Right ventricle myocardium inferior (tissue), 1 donor: ENCODE measurements at places on chromosomes 1 and 21.

DNA sequence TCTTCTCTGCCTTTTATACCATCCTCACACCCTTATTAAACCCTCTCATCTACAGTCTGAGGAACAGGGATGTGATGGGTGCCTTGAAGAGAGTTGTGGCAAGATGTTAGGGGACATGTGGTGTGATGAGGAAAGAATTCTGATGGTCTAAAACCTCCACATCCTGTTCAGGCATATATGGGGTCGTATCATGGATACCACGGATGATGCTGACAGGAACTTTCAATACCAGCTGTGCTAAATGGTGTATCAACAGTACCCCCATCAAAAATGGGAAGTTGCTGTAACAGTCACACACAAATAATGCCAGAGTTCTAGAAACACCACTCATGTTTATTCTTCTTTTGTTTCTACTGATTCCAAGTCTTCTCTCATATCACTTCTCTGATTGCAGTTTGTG, 12.9 kb downstream of the OR2T6 start:
- no peak for DNase-seq

GRCh38 chr1:207938016-207938415, 27.1 kb upstream of the CD34 start:
- no peak for DNase-seq

DNA sequence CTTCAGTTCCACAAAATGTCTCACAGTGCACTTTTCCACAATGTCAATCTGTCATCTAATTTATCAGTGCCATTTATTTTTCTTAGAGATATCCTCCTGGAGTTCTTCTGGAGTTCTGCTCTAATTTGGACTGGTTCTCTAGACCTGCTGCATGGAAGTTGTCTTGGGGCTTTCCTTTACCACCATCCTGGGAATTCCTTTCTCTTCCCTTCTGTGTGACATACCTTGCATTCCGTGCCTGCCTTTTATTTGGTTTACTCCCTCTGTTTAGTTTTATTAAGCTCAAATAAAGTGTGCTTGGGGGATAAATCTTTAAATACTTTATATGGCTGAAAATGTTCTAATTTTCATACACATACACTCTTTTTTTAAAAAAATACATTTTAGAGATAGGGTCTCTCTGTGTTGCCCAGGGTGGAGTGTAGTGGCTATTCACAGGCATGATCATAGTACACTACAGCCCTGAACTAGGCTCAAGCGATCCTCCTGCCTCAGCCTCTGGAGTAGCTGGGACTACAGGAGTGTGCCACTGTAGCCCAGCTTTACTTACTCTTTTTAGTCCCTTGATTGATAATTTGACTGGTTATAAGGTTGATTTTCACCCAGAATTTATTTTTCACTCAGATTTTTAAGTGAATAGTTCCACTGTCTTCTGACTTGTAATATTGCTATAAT, 14.4 kb downstream of the MTF2 start:
- no peak for DNase-seq

DNA sequence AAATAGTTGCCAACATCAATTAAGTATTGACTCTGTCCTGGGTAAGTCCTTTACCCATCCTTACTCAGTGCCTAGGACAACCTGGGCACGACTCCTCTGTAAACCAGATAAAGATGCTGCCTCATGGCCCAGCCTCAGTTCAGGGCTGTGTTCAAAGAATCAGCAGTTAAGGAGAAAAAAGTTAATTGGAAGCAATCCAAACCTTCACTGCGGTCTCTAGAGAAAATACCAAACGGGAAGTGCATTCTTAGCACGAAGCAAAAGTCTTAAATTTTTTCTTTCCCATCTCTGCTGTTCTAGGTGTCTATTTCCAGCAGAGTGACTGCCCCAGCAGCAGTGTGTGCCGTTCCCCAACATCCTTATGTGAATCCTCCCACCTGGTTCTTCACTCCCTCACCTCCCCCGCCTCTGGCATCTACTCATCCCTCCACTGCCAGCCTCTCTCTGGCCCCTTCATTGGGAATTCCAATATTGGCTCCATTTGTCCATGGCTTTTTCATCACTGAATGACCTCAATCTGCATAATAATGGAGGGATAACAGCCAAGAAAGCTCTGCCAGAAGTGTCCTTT, 23.2 kb downstream of the KANK4 start:
- no peak for DNase-seq

GRCh38 chr1:87594736-87595383, 266.2 kb downstream of the LMO4 start:
- no peak for DNase-seq

DNA sequence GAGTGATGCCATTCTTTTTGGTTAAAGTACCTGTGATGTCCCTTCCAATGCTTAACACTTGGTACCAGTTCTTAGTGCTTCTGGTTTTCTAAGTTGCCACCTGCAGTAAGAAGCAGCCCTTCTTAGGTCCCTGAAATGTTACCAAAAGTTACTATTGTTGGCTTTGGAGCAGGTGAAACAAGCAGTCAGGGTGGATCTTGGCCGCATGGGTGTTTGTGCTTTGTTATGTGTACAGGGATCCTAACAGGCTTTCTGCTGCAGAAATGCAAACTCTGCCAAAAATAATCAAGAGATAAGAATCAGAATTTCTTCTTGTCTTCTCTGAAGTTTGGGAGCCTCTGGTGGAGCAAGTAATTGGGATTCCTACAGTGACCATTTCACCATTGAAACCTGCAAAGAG, 84.4 kb downstream of the UBE4B start:
- DNase-seq: no peak

DNA sequence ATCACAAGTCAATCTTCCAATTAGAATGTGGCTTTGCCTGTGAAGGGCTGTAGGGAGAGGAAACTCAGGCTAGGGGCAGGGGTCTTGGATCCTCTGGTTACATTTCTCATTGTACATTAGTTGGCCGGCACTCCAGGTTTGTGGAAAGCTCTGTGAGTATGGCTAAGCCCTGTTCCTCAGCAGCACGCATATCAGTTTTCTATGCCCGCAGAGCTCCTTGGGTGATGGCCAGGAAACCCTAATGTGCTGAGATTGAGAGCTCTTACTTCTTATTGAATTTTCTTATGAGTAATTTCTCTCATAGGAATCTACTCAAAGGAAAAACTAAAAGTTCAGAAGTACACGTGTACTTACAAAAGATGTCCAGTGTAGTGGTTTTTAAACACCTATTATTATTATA, 30.7 kb upstream of the STMN1 start:
- DNase-seq: no peak

DNA sequence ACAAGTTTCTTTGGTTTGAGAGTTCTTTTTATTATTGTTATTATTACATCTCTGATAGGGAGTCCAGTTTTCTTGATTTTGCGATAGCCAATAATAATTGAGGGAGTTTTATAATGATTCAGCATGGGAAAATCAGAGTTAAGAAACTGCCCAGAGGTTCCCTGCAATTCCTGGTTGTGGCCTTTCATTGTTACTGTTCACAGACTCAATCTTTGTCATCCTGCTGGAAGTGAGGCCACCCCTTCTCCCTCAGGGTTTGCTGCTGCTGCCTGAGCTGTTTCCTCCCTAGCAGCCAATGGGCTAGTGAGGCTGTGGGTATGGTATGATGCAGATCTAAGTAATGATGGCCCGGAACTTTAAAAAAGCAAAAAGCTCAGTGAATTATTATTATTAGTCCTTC, 50.2 kb upstream of the TACSTD2 start:
- no peak for DNase-seq

GRCh38 chr1:201356701-201357100, 20.8 kb downstream of the TNNT2 start:
- no peak for DNase-seq

GRCh38 chr1:41726899-41727748, 191.6 kb downstream of the HIVEP3 start:
- DNase-seq: peak; percentile 90

DNA sequence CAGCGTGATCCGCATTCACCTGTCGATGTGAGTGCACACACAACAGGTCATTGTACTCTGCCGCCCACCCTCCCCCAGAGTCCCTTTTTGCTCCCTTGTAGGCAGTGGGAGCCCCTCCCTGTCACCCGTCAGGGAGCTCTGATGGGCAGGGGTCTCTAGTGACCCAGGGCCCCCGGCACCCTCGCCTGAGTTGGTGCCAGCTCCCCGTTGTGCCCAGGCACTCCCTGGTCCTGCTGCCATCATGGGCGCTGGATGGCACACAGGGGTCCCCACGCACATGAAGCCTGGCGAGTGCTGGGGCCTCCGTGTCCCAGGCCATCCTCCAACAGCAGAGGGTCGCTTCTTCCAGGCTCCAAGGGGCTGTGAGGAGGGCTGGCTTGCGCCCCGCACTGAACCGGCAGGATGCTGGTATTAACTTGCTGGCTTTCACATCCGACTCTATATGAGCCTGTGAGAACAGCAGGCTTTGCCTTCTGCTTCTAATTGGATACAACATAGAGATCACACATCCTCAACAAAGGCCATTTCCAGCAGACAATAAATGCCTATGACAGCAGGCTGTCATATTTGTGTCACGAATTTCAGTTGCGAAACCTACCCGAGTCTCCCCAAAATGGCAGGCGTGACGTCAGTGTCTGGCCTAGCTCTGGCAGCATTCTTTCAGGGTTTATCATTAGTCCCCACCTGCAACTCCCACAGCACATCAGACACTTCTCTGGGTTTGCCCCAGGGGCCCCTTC, 35.4 kb downstream of the KIAA1614 start:
- DNase-seq: no peak

DNA sequence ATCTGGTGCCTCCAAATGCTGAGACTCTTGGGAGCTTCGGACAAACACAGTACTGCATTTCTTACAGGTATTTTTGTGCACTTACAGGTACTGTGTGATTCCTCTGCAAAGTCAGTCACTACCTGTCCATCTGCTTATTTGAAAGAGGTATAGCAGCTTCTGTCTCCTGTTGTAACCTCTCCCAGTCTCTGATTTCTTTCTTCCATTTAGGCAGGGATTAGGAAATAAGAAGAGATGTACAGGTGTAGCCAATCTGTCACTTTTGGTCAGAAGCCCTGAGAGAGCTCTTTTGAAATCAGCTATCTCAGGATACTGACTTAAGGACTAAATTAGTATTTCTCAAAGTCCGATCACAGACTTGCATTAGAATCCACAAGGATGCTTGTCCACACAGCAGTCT, 54.0 kb downstream of the AKT3 start:
- DNase-seq: no peak

- peak; percentile 86 for DNase-seq
These were observed 37.9 kb upstream of the EDEM3 start for GRCh38 chr1:184792450-184792969.

DNA sequence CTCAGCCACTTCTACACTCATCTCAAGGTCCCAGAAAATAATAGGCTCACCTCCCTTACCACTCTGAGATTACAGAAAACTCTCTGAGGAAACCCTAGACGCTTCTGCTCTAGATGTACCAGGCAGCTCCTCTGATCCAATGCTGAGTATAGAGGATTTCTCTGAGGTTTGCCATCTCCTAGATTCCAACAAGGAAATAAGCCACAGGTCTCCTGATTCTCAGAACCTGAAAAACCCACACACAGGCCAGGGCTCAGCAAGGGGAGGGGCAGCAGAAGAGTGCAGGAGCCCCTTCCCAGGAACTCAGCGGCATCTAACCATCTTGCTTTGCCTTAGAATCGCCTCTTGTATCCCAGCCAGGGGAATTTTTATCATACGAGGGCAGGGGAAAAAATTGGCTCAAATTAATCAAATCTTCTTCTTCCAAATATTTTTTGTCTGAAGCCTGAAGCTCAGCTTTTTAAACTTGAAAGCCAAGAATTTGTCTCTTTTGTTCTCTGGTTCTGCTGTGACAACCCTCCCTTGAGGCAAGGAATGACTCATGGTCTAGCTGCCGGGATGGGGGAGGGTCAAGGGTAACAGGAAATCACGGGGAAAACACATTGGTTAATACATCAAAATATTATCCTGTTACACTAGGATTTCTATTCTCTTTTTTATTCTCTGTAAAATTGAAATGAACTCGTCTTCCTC, 30.8 kb downstream of the GORAB start:
- peak; percentile 68 for DNase-seq

DNA sequence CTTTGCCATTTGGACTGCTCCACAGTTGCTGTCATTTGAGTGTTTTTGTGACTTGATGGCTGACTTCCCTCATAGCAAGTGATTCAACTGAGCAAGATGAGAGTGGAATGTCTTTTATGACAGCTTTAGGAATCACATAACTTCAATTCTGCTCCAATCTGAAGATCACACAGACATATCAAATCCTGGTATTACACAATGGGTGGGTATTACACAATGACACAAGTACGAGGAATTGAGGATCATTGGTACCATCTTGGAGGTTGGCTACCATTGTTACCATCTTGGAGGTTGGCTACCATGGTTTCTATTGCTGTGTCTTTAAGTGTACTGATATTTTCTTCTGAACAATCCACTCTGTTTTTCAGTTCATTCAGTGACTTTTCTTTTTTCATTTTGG, 8.5 kb upstream of the TSHB start:
- no peak for DNase-seq

DNA sequence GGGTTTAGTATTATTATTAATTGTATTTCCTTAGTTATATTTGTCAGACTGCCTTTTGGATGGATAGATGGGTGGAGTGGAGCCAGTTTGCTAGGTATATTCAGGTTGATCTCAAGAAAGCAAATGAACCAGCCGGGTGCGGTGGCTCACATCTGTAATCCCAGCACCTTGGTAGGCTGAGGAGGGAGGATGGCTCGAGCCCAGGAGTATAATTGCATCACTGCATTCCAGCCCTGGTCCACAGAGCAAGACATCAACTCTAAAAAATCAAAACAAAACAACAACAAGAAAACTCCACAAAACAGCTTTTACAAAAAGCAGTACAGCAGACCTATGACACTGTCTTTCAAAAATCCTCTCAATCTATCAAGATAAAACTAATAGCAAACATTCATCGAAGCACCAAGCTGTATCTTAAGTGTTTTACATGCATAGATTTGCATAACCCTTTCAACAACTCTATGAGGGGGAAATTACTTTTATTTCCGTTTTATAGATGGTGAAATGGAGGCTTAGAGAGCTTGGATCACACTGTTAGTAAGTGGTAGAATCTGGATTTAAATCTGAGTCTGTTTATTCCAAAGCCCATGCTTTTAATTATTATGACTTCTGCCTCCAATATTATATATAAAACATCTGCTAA, 25.5 kb downstream of the KMO start:
- no peak for DNase-seq

- DNase-seq: no peak
These were observed 17.9 kb downstream of the PTPRF start for GRCh38 chr1:43548285-43549271.

GRCh38 chr1:40306296-40306695, 10.8 kb downstream of the COL9A2 start:
- no peak for DNase-seq

DNA sequence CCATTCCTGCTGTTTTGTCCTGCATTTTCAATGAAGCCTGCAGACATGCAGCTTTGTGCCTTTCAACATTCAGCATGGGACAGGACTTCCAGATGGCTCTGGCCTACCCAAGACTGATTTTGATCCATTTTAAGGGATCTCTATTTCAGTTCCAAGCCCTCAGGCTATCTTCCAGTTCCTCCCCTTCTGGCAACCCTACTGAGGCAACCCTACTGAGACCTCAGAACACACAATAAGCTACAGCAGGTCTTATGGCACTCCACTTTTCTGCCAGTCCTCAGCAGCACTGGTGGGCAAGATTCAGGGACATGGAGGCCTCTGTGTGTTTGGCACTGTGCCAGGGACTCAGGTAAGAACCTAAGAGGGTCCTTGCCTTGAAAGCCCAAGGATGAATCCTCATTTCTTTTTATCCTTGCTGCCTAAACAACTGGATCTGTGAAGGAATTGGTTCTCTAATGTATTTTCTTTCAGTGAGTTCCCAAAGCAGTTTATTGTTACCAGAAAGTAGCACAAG, 50.7 kb downstream of the MAB21L3 start:
- no peak for DNase-seq

- DNase-seq: no peak
These were observed 71.3 kb upstream of the EDEM3 start for GRCh38 chr1:184826001-184826400.
